Aorta (tissue), 5 donors: ENCODE measurements at places on chromosomes 12 and 14. TPM values are rescaled to one million over a fixed set of nuclear protein-coding genes. Genes with fewer than 3 reads are reported as not detected.
A peak's percentile ranks its signal among the peaks of the same experiment; 100 is the strongest.

GRCh38 chr12:1130164-1130563 lies 139.1 kb downstream of the ERC1 start:
- no peak for DNase-seq

The CCDC175 gene
- total RNA-seq: 0.71 TPM

The IL22 gene
- total RNA-seq: not detected

GRCh38 chr12:8668441-8668840 lies 5.8 kb upstream of the MFAP5 start:
- no peak for DNase-seq

GRCh38 chr14:105665247-105665950 lies 139.0 kb downstream of the TMEM121 start:
- no peak for DNase-seq

GRCh38 chr12:32104572-32105355 lies 1.9 kb upstream of the BICD1 start:
- no peak for DNase-seq

- DNase-seq: peak; percentile 89
Measured at GRCh38 chr12:1936406-1937320, 18.2 kb upstream of the CACNA2D4 start.

The CELA1 gene
- not detected for total RNA-seq

The ADAM21 gene
- total RNA-seq: 0.24 TPM

DNA sequence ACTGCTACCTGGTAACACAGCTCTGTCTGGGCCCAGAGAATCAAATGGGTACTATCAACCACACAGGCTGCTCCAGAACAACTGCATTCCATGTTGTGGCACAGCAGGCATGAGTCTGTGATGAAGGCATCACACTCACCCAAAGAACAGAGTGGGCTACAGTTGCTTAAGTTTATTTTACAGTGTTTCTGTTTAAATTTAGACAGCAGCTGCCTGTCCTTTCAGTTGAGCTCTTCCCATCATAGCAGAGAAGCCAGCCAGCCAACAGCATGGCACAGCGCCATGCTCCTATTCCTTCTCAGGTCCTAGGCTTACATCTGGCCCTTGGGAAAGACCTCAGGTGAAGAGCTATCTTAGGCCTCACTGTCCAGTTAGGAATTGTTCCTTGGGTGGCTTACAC lies 147.0 kb upstream of the FRMD6 start:
- no peak for DNase-seq

GRCh38 chr14:104438166-104438887 lies 141.2 kb upstream of the C14orf180 start:
- DNase-seq: peak; percentile 68

GRCh38 chr12:121295746-121296617 lies 527 bp downstream of the CAMKK2 start:
- DNase-seq: peak; percentile 59

- no peak for DNase-seq
Measured at GRCh38 chr12:28568704-28569103, 378.4 kb downstream of the CCDC91 start.

The RD3L gene
- not detected for total RNA-seq

DNA sequence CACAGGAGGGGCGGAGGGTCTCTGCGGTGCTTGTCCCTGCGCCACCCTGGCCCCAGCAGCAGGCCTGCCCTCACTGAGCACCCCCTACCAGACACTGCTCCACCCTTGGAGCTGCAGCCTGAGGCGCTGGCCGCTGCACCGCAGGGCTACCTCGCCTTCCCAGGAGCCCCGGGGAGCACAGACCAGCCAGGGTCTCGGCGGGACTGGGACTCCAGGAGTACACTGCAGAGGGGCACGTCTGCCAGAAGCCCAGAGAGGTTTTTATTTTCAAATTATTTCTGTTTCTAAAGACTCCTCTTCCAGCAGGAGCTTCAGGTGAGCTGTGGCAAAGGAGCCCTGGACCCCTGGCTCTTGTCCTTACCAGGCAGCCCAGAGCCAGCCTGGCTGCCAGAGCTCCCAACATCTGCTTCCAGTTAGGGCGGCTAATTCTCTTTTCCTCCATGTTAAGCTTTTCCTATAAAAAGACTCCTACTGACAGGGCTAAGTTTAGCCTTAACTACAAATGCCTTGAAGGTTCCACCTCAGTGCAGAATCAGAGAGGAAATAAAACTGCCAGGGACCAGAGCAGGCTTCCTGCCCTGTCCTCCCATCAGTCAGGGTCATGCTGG lies 26.4 kb downstream of the DEGS2 start:
- DNase-seq: no peak

DNA sequence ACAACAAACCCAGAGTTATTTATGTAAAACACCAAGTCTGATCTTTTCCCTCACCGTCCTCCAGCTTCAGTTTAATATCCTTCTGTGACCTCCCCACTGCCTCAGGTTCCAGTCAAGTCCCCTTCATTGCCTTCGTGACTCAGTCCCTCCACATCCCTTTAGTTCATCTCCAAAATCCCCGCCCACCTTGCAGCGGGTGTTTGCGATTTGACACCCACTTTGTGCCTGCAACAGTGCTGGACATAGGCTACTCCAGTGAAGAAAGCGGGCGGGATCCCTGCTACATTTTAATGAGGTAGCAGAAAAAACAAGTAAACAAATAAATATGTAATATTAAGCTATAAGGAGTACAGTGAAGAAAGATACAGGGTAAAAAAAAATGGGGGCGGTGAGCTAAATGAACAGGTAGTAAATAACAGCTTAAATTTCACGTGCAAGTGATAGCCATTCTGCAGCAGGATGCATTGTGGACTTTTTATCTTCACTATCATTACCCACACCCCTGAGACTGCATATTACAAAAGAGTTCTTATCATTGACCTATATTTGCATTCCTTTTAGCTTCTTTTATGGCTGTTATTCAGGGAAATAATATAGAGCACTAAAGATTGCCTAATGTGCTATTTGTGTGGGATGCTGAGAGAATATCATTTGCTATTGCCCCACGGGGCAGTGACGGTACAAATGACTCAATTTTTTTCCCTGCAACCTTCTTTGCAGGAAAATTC lies 222.8 kb upstream of the NUDT4 start:
- DNase-seq: no peak

The CISTR gene
- not detected for total RNA-seq

DNA sequence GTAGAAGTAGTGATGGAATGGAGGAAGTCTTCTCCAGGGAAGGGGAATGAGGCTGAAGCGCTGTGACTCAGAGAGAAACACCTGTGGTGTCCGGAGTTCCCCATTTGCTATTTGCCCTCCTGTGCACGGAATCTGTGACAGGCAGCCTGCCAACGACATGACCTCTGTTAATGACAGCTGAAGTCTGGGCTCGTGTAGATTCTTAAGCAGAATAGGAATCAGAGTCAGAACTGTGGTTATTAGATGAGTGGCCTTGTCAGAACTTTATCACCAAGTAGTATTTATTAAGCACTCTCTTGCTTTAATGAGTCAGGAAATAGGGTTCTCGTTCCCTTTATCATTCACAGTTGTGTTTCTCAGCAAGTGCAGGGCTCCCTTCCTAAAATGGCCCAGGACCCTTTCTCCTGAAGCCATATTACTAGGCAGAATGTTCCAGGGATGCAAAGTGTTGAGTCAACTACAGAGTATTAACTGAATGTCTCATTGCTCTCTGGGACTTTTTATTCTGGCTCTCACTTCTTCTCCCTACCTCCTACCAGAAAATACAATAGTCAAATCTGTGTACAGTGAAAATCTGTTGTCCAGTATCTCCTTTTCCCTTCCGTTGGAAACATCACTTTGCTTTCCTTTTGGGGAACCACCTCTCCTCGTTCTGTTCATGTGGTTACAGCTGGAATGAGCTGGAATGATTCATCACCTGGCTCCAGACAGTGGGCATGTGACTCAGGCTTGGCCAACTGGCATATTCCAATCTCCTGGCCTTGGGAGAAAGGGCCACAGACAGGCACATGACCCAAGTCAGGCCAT lies 77.8 kb upstream of the MAX start:
- peak; percentile 70 for DNase-seq

The TSPAN11 gene
- 14.1 TPM for total RNA-seq

The GLI1 gene
- 15.5 TPM for total RNA-seq

DNA sequence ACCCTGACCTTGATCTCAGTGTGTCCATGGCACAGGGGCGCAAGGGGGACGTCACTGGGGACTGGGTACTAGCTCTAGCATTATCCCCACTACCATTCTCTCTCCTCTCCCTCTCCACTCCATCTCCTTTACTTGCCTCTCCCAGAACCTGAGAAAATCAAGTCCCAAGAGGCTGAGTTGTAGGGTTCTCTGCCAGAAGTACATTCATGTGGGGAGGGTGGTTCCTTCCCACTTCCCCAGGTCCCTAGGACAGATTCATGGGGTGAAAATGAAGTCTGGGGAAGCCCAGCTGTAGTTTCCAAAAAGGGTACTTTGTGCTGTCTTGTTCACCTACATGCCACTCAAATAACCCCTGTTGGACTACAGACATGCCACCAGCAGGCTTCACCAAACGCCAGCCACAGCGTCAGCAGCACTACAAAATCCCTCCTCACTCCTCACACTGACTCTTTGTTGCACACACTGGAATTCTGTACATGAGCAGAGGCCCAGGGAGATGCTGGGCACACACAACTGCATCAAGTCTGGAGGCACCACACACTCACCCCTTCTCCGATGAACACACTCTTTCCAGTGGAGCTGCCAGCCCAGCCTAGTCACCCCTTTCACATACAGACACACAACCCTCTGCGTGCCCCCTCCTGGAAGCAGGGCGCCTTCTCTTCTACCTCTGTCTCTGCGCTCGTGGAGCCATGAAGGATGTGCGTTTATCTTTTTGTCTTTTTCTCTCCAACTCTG lies 6.9 kb downstream of the RARG start:
- peak; percentile 56 for DNase-seq

- no peak for DNase-seq
Measured at GRCh38 chr14:96050482-96050881, 11.3 kb downstream of the C14orf132 start.

The USP44 gene
- total RNA-seq: 2.2 TPM

The MYO1A gene
- total RNA-seq: 1.4 TPM

DNA sequence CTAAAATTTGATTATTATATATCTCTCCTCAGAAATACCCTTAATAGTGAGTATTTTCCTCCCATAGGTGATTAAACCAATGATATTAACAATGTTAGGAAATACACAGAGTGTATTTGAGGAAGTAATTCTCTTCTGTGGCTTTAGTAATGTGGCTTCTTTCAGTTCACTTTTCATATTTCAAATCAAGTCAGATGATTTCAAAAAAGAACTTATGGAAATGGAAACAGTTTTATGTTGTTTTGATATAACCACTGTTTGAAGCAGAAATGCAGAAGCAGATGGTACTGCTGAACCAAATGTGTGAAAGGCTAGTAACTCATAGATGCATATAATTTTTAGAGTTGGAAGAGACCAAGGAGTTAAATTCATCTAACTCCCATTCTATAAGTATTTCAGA lies 1.9 kb upstream of the GPR33 start:
- no peak for DNase-seq

The RAB21 gene
- total RNA-seq: 113 TPM

- DNase-seq: no peak
Measured at GRCh38 chr12:75874441-75874840, 157.1 kb downstream of the PHLDA1 start.

The PRB2 gene
- not detected for total RNA-seq

The ANKRD9 gene
- total RNA-seq: 15.0 TPM

DNA sequence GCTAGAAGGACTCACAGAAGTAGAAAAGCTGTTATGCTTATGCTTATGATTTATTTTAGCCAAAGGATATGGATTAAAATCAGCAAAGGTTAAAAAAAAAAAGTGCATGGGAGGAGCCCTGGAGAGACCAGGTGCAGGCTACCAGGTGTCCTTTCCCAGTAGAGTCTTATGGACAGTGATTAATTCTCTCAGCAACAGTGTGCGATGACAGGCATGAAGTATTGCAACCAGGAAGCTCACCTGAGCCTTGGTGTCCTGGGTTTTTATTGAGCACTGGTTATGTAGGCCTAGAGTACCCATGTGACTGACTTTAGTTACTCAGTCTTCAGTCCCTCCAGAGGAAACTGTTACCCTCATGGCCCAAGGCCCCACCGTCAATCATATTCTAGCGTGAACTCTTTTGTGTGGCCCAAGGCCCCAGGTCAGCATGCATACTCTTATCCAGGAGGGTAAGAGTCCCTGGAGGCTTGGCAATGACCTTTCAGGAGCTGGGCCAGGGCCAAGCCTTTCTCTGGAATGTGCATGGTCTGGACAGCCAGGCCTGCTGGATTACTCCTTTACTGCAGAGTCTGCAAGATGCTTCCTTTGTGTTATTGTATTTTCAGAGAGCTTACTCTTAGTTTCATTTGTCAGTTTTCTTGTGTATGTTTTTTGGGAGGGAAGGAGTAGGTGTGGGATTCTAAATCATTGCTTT lies 69.6 kb upstream of the RD3L start:
- DNase-seq: no peak

DNA sequence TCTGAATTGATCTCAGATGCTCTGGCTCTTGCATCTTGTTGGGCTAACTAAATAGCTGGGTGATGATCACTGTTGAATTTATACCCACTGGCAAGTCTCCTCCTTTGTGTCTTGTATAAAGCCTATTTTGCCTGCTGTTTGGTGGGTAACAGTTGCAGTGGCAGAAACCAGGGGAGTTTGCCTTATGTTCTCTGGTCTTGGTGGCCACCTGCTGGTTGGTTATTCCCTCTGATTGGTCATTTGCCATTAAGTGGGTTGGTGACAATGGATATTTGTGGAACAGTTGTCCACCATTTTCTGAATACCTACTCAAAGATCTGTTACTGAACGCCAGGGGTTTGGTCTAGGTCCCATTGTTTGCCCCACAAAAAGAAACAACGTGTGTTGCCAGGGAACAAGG lies 52.1 kb downstream of the AVPR1A start:
- no peak for DNase-seq

- DNase-seq: no peak
Measured at GRCh38 chr14:60487211-60487610, 1.3 kb upstream of the C14orf39 start.

The BICDL1 gene
- 1.7 TPM for total RNA-seq

DNA sequence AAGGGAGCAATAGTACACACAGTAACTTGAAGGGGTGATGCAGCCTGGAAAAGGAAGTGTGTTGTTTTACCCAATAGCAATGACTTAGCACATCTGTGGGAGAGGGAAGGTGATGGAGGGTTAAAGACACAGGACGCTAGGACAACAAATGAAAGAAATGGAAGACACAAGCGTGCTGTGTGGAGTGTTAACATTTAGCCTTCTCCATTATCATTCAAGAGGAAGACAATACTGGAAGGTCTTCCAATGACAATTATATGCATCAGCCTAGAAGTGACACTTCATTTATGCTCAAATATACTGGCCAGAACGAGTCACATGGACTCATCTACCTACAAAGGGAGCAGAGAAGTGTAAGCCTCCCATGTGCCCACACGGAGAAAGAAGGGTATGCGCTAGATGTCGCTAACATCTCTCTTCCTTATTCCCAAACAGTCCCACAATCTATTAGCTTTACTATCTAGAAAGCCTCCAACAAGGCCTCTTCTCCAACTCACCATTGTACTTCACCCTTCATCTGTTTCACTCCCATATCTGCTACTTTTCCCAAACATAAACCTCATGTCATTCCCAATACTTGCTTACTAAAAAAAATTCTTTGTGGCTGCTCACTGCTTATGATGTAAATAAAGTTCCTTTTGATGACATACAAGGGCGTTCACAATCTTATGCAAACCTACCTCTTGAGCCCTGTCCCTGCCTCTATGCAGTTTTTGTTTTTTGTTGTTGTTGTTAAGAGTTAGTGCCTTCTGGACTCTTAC lies 20.3 kb downstream of the PPM1H start:
- DNase-seq: no peak

- no peak for DNase-seq
Measured at GRCh38 chr12:38417101-38417500, 100.5 kb downstream of the ALG10B start.

The TRIM9 gene
- 1.3 TPM for total RNA-seq
